NCI-H1694 (cell line): ENCODE measurements at places on chromosomes 6 and 20.

GRCh38 chr6:87645080-87645479, 55.1 kb downstream of the ORC3 start:
- no peak for DNase-seq

GRCh38 chr6:141260627-141261015, 872.1 kb upstream of the GJE1 start:
- DNase-seq: no peak

- no peak for DNase-seq
These were observed 21.3 kb downstream of the KCNG1 start for GRCh38 chr20:51001430-51002265.

GRCh38 chr6:31096215-31096614, 16.2 kb downstream of the C6orf15 start:
- no peak for DNase-seq

DNA sequence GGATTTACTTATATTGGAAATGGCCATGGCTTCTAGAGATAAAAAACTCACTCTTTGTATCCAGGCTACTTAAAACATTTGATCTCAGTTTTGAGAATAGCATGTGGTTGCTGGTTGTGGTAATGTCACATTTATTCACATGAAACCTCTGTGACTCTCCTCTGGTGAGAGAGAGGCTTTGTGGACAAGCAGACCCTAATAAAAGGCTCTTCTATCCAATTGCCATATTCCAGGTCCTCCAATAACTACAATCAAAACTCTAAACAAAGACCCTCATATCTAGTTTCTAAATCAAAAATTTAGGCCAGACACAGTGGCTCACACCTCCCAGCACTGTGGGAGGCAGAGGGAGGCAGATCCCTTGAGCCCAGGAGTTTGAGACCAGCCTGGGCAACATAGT, 176.3 kb upstream of the LAMP5 start:
- no peak for DNase-seq

- DNase-seq: no peak
These were observed 187.4 kb downstream of the RNGTT start for GRCh38 chr6:88775866-88776571.

DNA sequence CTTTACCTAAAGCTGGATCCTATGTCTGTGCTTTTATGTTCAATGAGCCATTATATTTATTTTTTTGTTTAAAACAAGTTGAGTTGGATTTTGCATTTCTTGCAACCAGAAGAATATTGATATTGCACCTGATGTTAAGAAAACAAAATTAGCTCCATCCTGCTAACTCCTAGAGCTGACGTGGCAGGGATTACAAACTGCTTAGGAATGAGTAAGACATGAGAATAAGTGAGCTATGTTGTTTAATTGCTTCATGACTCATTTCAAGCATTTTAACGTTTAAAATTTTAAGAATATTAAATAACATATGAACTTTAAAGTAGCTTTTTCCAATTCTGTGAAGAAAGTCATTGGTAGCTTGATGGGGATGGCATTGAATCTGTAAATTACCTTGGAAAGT, 663.5 kb downstream of the EPM2A start:
- DNase-seq: no peak

DNA sequence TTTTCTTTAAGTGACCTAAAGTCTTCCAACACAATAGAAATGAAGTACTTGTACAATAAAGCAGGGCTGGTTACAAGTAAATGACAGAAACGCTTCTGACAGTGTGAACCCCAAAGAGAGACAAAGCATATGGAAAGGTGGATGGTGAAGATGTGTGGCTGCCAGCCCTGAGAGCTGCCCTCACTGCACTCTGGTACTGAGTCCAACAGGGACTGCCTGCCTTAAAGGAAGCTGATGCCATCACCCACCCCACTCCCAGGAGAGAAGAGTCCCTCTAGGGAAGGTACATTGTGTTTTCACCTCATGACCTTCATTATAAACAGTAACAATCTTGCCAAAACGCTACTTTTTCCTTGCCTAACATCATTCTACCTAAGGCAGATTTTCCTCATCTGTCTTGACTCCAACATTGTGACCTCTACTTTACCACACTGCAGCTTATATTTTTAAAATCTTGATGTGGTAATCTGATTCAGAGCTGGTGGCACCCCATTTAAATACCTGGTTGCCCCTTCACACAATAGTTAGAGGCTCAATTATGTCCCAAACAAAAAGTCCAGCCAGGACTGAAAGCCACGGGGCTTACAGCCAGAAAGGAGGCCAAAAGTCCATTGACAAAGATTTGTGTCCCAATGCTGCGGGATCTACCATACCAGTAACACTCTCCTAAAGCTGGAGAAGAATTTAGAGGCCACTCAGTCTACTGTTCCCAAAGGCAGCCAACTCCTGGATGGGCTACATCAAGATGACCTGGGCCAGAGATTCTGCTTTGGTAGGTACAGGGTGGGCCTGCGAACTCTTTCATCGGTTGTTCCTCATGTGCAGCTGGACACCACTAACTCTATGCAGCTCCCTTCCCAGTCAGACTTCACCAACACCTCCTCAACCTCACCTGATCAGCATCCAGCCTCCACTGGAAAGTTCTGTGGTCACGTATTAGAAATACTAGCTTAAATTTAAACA, 4.4 kb downstream of the APMAP start:
- no peak for DNase-seq

- peak; percentile 97 for DNase-seq
These were observed 1176.0 kb upstream of the GJE1 start for GRCh38 chr6:140956571-140957369.

GRCh38 chr6:159540152-159540551, 152.9 kb downstream of the SOD2 start:
- no peak for DNase-seq

DNA sequence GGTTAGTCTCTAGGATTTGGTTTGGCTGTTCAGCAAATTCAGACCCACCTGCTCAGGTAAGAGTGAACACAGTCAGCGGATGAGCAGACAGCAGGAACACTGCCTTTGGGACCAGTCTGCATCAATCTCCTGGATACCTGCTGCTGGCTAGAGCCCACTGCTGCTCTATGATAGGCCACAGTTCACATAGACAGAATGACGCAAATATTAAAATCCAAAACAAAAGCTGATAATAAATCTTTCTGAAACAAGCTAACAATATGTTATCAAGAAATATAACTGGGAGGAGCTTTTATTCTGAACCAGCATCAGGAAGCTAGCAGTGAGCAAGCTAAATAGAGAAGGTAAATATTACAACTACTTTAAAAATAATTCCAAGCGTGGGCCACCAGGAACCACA, at the start of gene TAAR1:
TAAR1 (minus strand) TSS at position 101 of the 400 bp plus-strand sequence. CDS start 13,179 bp downstream, outside the sequence.
- no peak for DNase-seq

DNA sequence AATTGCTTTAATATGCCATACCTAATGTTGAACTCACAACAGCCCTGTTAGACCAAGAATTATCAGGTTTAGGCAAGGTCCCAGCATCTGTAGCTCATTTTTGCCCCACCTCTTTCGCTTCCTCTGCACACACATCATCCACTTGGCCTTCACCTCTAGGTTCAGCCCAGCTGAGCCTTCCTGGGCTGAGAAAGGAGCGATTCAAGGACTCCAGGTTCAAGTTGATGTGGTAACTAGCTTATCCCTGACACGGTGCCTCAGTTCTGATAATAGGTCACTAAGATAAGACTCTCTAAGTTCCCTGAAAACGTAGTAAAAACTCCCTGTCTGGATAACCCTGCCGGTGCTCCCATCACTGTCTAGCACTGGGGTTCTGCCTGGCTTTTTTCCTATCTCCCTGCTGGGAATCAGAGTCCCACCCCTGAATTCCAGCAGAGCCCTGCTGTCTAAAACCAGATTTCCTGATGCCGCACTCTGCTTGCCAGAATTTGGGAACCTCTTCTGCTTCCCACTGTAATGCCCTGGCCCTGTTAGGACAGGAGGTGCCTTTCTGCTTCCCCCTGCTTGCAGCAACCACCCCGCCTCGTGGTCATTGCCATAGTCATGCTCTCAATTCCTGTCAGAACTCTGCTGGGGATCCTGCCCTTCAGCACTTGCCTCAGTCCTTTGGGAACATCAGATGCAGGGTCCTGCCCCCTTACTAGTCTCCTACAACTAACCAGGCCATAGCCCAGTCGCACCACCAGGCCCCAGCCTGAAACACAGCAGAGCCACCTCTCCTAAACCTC, 47.6 kb downstream of the ALDH8A1 start:
- no peak for DNase-seq

GRCh38 chr6:100488244-100488643, 23.5 kb upstream of the SIM1 start:
- no peak for DNase-seq

- no peak for DNase-seq
These were observed 177.9 kb upstream of the ZNF184 start for GRCh38 chr6:27650620-27651370.

DNA sequence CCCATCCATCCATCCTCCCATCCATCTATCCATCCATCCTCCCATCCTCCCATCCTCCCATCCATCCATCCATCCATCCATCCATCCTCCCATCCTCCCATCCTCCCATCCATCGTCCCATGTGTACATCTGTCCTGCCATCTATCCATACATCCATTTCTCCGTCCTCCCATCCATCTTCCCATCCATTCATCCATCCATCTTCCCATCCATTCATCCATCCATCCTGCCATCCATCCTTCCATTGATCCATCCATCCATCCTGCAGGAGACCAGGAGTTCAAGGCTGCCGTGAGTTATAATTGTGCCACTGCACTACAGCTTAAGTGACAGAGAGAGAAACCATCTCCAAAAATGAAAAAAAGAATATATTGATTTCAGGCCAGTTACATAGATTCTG, 356.5 kb downstream of the CDH26 start:
- no peak for DNase-seq

DNA sequence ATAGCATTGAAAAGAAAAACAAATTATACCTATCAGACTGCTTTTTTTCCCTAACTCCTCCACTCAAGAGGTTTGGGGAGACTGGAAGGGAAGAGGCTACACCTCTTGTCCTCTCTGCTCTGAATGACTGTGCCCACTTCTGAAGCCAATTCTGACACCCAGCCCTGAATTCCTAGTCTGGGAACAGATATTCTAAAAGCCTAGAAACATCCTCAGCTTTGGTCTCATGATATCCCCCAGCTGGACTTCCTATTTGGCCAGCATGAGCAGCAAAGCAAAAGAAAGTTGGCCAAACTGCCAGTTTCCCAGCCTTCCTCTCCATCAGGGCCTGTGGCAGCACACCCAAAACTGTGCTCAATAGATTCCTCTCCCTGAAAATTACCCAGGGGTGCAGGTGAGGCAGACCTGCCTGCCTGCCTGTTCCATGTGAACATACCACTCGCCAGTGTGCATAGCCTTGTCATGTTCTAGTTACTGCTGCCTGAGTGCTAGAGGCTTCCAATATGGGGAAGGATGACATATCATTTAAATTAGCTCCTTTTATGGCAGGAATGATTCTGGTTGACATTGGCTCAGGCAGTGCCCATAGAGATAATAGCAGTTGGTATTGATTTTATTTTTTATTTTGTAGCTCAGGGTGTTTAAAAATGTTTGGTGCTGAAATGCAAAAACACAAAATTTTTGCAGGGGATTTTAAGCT, 152.1 kb upstream of the RIN2 start:
- DNase-seq: no peak

GRCh38 chr6:41040101-41040939, 1.3 kb upstream of the UNC5CL start:
- no peak for DNase-seq

DNA sequence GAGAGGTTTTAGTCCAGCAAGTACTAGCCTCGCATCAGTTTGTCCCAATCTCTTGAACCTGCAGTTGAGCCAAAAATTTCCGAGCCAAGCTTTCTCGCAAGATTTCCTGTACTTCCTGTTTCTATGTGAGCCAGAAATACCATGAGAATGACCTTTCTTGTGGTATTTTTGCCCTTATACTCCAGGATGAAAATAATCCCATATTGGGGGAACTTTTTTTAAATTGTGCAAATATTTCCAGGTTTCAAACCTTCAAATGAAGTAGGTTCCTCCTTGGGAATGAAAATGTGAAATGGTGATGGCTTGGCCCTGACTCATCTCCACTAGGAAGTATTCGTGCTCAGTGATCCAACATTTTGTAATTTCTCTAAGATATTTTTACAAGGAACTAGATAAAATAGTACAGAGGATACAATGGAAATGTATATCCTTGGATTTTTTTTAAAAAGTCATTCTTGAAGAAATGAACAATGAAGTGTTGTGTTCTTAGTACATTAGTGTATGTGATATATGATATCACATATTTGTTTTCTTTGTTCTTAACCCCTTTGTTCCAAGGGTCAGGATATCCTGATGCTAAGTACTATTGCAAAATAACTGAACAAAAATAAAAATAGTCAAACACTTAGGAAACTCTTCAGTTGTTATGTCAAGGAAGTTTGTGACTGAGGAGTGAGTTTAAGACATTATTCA, 184.0 kb downstream of the PDE7B start:
- DNase-seq: no peak

GRCh38 chr6:130838951-130839350, 11.7 kb downstream of the SMLR1 start:
- no peak for DNase-seq

GRCh38 chr6:1334684-1335083, 22.8 kb downstream of the FOXQ1 start:
- DNase-seq: no peak

DNA sequence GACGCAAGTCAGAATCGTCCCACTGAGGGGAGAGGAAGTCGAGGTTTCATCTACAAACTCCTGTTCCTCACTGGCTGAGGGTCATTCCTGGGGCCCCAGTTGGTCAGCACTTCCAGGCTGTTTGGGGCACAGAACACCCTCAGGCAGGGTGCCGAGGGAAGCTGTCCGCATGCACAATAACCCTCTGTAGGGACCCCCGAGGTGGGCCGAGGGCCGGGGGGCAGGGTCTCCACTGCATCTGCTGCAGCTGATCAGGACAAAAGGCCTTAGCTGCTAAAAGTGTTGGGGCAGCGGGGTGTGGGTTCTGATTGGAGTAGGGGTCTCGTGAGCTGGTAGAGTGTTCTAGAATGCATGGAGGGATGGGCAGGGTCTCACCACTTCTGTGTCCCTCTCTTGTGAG, 125.1 kb downstream of the TOX2 start:
- DNase-seq: no peak

- DNase-seq: no peak
These were observed 172.5 kb upstream of the JARID2 start for GRCh38 chr6:15073344-15073789.

- no peak for DNase-seq
These were observed 10.1 kb downstream of the MTCH1 start for GRCh38 chr6:36976007-36976264.

DNA sequence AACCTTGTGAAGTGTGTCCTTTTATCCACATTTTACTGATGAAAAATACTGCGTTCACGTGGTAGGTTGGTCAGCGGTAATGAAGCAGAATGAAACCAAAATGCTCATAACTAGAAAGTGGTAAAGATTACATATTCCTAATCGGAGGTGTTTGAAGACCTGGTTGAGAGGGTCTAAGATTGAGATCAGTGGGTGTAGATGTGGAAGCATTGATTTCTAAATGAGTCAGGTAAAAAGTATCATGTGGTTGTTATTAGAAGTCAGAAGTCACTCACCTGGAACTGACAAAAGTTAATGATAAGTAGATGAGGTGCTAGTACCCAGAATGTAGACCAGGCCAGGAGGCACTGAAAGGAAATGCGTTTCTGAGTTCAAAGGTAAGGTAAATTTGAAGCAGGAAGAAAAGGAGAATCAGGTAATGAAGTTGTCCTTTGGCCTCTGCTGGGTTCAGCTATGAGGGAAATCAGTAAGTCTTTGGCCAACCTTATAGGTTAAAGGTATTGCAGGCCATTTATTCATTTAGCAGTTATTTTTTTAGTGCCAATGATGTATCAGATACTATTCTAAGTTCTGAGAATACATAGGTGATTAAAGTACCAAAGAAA, 31.2 kb downstream of the FAM83B start:
- DNase-seq: no peak
